ENCODE measurements at places on chromosomes 12 and 14. TPM values are rescaled to one million over a fixed set of nuclear protein-coding genes. Genes with fewer than 3 reads are reported as not detected.

DNA sequence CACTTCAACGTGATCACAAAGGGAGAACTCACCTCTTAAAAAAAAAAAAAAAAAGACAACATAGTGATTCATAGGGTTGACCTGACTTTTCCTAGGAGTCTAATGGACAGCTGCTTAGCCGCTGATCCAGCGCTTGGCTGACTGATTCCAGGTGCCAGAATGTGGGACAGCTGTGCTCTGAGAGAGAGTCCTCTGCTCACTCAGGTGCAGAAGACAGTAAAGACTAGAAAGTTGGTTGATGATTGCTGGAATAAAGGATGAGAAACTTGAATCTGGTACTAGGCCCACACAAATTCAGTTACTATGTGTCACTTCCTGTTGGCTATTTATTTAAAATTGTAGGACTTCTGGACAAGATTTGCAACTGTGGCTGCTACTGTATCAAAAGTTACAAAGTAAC lies 229.4 kb downstream of the CHST11 start:
- peak overlapping the region; percentile 39 for H3K27ac ChIP-seq
- no peak for DNase-seq
- peaks cover 58% of the 10 kb centered on the region for H3K4me1 ChIP-seq
- no peaks in the 10 kb centered on the region for H3K27me3 ChIP-seq
- H3K36me3 ChIP-seq = peaks cover 18% of the 10 kb centered on the region
- H3K4me3 ChIP-seq = no peak overlapping the region

DNA sequence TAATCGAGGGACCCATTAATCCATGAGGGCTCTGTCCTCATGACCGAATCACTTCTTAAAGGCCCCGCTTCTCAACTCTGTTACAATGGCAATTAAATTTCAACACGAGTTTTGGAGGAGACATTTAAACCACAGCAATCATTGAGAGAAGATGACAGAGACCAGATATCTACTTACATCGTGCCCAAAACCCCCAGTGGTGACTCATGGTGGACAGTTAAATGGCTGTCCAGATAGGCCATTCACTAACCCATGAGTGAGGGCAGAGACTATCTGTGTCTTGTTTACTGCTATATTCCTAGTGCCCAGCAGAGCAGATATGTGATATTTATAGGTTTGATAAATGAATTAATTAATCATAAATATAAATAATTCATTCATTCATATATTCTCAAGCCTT lies 20.0 kb upstream of the FLVCR2 start:
- peak overlapping the region; percentile 34 for H3K27ac ChIP-seq
- H3K4me1 ChIP-seq = peaks cover 35% of the 10 kb centered on the region
- no peak overlapping the region for H3K4me3 ChIP-seq
- DNase-seq = no peak
- H3K36me3 ChIP-seq = peaks cover 3% of the 10 kb centered on the region
- H3K27me3 ChIP-seq = no peaks in the 10 kb centered on the region

The TEX52 gene
- total RNA-seq = not detected

The MFAP5 gene
- total RNA-seq = not detected

The OTX2 gene
- total RNA-seq = not detected

- H3K27me3 ChIP-seq = peaks cover 23% of the 10 kb centered on the region
- H3K4me1 ChIP-seq = peaks cover 17% of the 10 kb centered on the region
- no peak overlapping the region for H3K27ac ChIP-seq
- no peaks in the 10 kb centered on the region for H3K36me3 ChIP-seq
Measured at GRCh38 chr12:76272287-76272686, 75.9 kb downstream of the BBS10 start.

DNA sequence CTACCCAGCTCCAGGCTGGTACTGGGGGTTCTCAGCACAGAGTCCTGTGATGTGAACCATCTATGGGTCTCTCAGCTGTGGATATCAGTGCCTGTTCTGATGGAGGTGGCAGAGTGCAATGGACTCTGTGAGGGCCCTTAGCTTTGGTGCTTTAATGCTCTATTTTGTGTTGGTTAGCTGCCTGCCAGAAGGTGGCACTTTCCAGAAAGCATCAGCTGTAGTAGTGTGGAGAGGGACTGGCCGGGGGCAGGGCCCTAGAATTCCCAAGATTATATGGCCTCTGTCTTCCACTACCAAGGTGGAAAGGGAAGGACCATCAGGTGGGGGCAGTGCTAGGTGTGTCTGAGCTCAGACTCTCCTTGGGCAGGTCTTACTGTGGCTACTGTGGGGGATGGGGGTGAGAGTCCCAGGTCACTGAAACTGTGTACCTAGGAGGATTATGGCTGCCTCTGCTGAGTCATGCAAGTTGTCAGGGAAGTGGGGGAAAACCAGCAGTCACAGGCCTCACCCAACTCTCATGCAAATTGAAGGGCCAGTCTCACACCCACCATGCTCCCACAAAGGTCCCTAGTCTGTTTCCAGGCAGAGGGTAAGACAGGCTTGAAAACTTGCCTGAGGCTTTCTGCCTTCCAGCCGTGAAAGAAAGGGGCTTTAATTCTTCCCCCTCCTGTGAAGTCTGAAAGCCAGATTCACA lies 878.1 kb downstream of the C12orf50 start:
- no peak overlapping the region for H3K4me3 ChIP-seq
- no peaks in the 10 kb centered on the region for H3K36me3 ChIP-seq
- DNase-seq = no peak
- no peaks in the 10 kb centered on the region for H3K4me1 ChIP-seq
- H3K27ac ChIP-seq = no peak overlapping the region

- no peaks in the 10 kb centered on the region for H3K27me3 ChIP-seq
- DNase-seq = no peak
- peak within 1 kb of the TSS; percentile 91 for H3K4me3 ChIP-seq
- H3K36me3 ChIP-seq = peaks cover 3% of the 10 kb centered on the region
- H3K4me1 ChIP-seq = peaks cover 29% of the 10 kb centered on the region
Measured at GRCh38 chr14:74492776-74493342, at the start of gene NPC2. TSS of gene NPC2 (minus strand) at chr14:74493305. CDS start at chr14:74493274, 31 bp downstream.

- DNase-seq = no peak
- peak overlapping the region; percentile 99 for H3K4me3 ChIP-seq
- H3K27me3 ChIP-seq = no peaks in the 10 kb centered on the region
- H3K27ac ChIP-seq = peak overlapping the region; percentile 100
- peaks cover 34% of the 10 kb centered on the region for H3K36me3 ChIP-seq
Measured at GRCh38 chr12:76084863-76085519, 506 bp upstream of the NAP1L1 start.

DNA sequence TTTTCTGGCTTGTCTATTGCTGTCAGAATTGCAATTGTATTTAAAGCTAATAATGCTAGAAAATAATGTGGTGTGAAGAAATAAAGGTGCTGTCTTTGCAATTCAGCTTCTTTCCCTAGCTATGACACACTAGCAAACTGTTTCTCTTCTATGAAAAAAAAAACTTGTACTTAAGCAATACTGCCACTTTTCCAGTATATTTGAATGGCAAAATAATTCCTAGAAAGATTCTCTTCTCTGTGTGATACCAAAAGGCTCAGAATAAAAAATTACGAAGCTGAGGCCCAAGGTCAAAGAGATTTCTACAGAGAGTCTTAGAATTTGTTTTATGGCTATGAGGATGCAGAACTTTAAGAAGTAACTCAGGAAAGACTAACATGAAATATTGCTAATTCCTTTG lies 235.5 kb downstream of the ADAMTS20 start:
- DNase-seq = no peak
- no peaks in the 10 kb centered on the region for H3K4me1 ChIP-seq
- no peak overlapping the region for H3K27ac ChIP-seq
- H3K27me3 ChIP-seq = no peaks in the 10 kb centered on the region
- no peak overlapping the region for H3K4me3 ChIP-seq

- no peak overlapping the region for H3K4me3 ChIP-seq
- DNase-seq = no peak
- H3K27ac ChIP-seq = no peak overlapping the region
- no peaks in the 10 kb centered on the region for H3K27me3 ChIP-seq
- no peaks in the 10 kb centered on the region for H3K4me1 ChIP-seq
Measured at GRCh38 chr12:29929295-29929694, 145.6 kb upstream of the TMTC1 start.

The RHNO1 gene
- 51.4 TPM for total RNA-seq

The IRAK3 gene
- total RNA-seq = 0.30 TPM

- H3K4me1 ChIP-seq = peaks cover 8% of the 10 kb centered on the region
- no peak overlapping the region for H3K27ac ChIP-seq
- no peak for DNase-seq
Measured at GRCh38 chr12:1318327-1319031, 275.9 kb downstream of the FBXL14 start.

GRCh38 chr14:76779221-76780057 lies 18.2 kb downstream of the VASH1 start:
- H3K27me3 ChIP-seq = no peaks in the 10 kb centered on the region
- H3K36me3 ChIP-seq = peaks cover 4% of the 10 kb centered on the region
- DNase-seq = no peak
- H3K4me1 ChIP-seq = peaks cover 19% of the 10 kb centered on the region
- H3K4me3 ChIP-seq = no peak overlapping the region
- no peak overlapping the region for H3K27ac ChIP-seq

- H3K4me3 ChIP-seq = no peak within 1 kb of the TSS
- DNase-seq = no peak
- no peaks in the 10 kb centered on the region for H3K36me3 ChIP-seq
- peaks cover 97% of the 10 kb centered on the region for H3K27me3 ChIP-seq
Measured at GRCh38 chr12:53954694-53955035, at the start of gene HOXC12. TSS of gene HOXC12 (plus strand) at chr12:53954903. CDS start at chr12:53954930, 27 bp downstream.

- peaks cover 11% of the 10 kb centered on the region for H3K27me3 ChIP-seq
- H3K4me3 ChIP-seq = no peak overlapping the region
- DNase-seq = no peak
- no peaks in the 10 kb centered on the region for H3K4me1 ChIP-seq
- no peak overlapping the region for H3K27ac ChIP-seq
Measured at GRCh38 chr12:64125913-64126312, 96.2 kb downstream of the KICS2 start.

GRCh38 chr12:114136631-114137030 lies 170.5 kb upstream of the RBM19 start:
- H3K27me3 ChIP-seq = peaks cover 4% of the 10 kb centered on the region
- DNase-seq = no peak
- H3K4me3 ChIP-seq = no peak overlapping the region
- no peaks in the 10 kb centered on the region for H3K36me3 ChIP-seq
- no peak overlapping the region for H3K27ac ChIP-seq
- no peaks in the 10 kb centered on the region for H3K4me1 ChIP-seq

GRCh38 chr14:63492391-63492790 lies 50.8 kb downstream of the PPP2R5E start:
- peak overlapping the region; percentile 7 for H3K27ac ChIP-seq
- H3K4me3 ChIP-seq = no peak overlapping the region
- no peaks in the 10 kb centered on the region for H3K27me3 ChIP-seq
- peaks cover 9% of the 10 kb centered on the region for H3K36me3 ChIP-seq
- peaks cover 19% of the 10 kb centered on the region for H3K4me1 ChIP-seq

The PRICKLE1 gene
- 0.14 TPM for total RNA-seq

DNA sequence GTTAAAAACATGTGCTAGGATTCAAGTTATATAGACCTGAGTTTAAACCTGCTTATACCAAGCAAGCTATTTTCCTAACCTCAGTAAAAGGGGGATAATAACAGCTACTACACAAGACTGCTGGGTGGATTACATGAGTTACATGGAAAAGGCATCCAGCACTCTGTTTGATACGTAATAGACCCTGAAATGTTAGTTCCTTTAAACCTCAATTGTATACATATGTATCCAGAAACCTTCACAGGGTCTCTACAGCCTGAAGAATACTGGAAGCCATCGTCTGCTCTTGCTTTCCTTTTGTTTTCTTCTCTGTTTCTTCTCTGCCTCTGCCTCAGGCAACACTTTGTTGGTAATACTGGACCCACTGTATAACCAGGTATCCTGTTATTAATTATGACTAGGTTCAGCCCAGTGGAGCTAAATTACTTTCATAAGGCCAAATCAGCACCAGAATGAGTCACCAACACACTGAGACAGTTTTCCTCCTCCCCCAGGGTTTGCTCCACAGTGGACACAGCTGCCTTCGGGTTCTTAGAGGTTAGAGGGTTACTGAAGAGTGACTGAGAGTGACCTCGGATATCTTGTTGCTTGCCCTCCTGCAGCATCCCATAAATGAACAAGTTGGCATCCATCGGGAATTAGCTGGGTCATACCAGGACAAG lies 127.1 kb downstream of the CAPZA3 start:
- H3K27me3 ChIP-seq = peaks cover 6% of the 10 kb centered on the region
- no peaks in the 10 kb centered on the region for H3K4me1 ChIP-seq

GRCh38 chr12:113247123-113248050 lies 26.1 kb downstream of the TPCN1 start:
- no peaks in the 10 kb centered on the region for H3K27me3 ChIP-seq
- DNase-seq = no peak
- H3K4me1 ChIP-seq = no peaks in the 10 kb centered on the region
- no peak overlapping the region for H3K27ac ChIP-seq
- no peak overlapping the region for H3K4me3 ChIP-seq

- no peak overlapping the region for H3K27ac ChIP-seq
- H3K4me3 ChIP-seq = no peak overlapping the region
- H3K4me1 ChIP-seq = no peaks in the 10 kb centered on the region
- H3K27me3 ChIP-seq = no peaks in the 10 kb centered on the region
- H3K36me3 ChIP-seq = no peaks in the 10 kb centered on the region
Measured at GRCh38 chr14:79580906-79581305, 630.4 kb downstream of the DIO2 start.

The DDX51 gene
- 32.4 TPM for total RNA-seq

- no peaks in the 10 kb centered on the region for H3K4me1 ChIP-seq
- H3K4me3 ChIP-seq = no peak overlapping the region
- H3K27me3 ChIP-seq = peaks cover 12% of the 10 kb centered on the region
- no peak overlapping the region for H3K27ac ChIP-seq
- no peaks in the 10 kb centered on the region for H3K36me3 ChIP-seq
- no peak for DNase-seq
Measured at GRCh38 chr12:120342175-120343038, 14.8 kb upstream of the PLA2G1B start.

GRCh38 chr12:80472911-80473500 lies 29.0 kb downstream of the PTPRQ start:
- no peak for DNase-seq
- H3K4me3 ChIP-seq = no peak overlapping the region
- H3K36me3 ChIP-seq = no peaks in the 10 kb centered on the region
- no peaks in the 10 kb centered on the region for H3K4me1 ChIP-seq
- no peaks in the 10 kb centered on the region for H3K27me3 ChIP-seq
- H3K27ac ChIP-seq = no peak overlapping the region

GRCh38 chr14:48008646-48009045 lies 333.2 kb upstream of the MDGA2 start:
- no peaks in the 10 kb centered on the region for H3K36me3 ChIP-seq
- H3K4me1 ChIP-seq = no peaks in the 10 kb centered on the region
- DNase-seq = no peak

DNA sequence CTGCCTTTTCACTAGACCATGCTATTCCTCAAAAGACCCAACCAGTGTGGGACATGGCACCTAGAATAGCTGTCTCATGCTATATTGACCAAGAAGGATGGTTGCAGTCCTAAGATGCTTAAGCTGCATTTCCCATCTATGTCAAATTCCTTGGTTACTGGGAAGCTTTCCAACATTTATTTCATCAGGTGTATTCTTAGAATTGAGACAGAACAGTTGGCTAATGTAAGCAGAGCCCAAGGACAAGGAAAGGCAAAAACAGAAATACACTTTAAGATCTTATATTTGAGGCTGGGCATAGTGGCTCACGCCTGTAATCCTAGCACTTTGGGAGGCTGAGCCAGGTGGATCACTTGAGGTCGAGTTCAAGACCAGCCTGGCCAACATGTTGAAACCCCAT lies 24.7 kb downstream of the ARG2 start:
- H3K4me3 ChIP-seq = no peak overlapping the region
- DNase-seq = no peak
- no peak overlapping the region for H3K27ac ChIP-seq
- H3K4me1 ChIP-seq = peaks cover 11% of the 10 kb centered on the region
- H3K27me3 ChIP-seq = no peaks in the 10 kb centered on the region
- H3K36me3 ChIP-seq = peaks cover 5% of the 10 kb centered on the region

- no peak overlapping the region for H3K4me3 ChIP-seq
- no peak overlapping the region for H3K27ac ChIP-seq
- no peaks in the 10 kb centered on the region for H3K27me3 ChIP-seq
- no peak for DNase-seq
- peaks cover 8% of the 10 kb centered on the region for H3K36me3 ChIP-seq
- H3K4me1 ChIP-seq = peaks cover 9% of the 10 kb centered on the region
Measured at GRCh38 chr12:118271770-118272417, 100.8 kb downstream of the TAOK3 start.

The PLXNC1 gene
- total RNA-seq = 6.0 TPM
